ENCODE measurements at places on chromosomes 1 and 21. TPM values are rescaled to one million over a fixed set of nuclear protein-coding genes. Genes with fewer than 3 reads are reported as not detected.

DNA sequence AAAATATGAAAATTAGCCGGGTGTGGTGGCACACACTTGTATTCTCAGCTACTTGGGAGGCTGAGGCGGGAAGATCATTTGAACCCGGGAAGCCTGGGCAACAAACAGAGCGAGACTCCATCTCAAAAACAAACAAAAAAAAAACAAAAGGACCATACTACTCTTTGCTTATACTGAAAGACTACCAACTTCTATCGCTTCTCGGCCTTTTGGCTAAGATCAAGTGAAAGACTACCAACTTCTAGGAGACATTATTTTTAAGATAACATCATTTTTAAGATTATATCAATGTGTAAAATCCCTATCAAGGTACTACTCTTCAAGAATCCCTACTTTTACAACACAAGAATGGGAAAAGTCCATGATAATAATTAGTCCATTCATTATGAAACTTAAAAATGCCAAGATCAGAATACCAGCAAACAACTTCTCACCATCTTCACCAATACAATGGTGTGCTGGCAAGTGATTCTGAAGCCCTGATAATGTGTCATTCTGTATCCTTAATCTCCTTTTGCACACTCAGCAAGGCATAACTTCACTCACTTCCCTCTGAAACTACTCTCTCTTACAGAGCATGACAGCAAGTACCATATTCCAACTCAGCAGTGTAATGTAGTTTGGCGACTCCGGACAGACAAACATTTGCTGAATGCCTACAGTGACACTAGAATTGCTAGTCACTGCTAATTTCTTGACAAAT, 1.7 kb downstream of the PTP4A2 start:
- DNase-seq: peak; percentile 54

- DNase-seq: no peak
Observed at GRCh38 chr1:231576804-231577718, 48.6 kb downstream of the TSNAX start.

GRCh38 chr1:177209357-177209756, 38.6 kb downstream of the BRINP2 start:
- peak; percentile 81 for DNase-seq

GRCh38 chr1:147241934-147242448, 493 bp upstream of the CHD1L start:
- DNase-seq: no peak

- no peak for DNase-seq
Observed at GRCh38 chr1:227900571-227901051, 47.1 kb downstream of the WNT9A start.

DNA sequence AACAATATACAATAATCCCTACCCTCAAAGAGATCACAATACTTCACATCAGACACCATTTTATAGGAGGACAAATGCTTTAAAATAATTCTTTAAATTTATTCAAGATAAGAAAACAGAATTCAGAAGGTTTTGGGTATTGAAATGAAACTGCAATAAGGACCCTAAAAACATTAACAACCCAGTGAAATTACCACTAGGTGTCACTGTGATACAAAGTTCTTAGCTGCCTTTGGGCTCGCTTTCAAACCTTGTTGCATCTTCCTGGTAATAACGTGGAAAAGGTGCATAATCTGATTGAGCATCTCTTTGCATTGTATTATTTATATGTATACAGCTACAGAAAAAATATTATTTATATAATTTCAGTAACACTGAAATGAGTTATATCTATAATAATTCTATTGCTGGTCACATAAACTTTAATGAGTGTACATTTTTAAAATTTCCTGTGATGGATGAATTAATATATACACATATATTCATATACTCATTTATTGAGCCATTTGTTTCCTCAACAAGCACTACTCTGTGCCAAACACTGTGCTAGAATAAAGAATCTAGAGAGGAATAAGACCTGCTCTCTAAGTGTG, 185.2 kb downstream of the FAF1 start:
- peak; percentile 71 for DNase-seq

GRCh38 chr1:164423136-164423535, 135.8 kb upstream of the PBX1 start:
- no peak for DNase-seq

DNA sequence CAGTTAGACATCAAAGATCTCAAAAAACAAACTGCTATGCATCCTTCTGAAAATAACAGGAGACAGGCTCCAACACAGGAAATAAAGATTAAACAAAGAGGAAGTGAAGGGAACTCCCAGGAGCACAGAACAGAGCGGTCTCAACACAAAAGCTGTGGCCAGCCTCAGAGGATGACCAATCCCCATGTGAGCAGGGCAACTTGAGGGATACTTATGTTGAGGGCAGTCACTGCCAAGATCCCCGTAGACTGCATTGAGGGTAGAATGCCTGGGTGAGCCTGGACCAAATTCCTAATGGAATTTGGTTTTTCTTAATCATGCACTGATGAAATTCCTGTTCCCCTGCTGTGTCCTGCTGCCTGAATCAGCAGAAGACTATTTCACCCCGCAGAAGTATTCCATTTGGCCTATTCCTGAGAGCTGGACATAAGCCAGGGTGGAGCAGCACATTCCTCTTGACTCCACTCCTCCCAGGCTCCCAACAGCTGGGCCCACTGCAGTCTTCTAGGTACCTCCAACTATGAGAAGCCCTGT, 49.0 kb downstream of the JAK1 start:
- peak; percentile 71 for DNase-seq

DNA sequence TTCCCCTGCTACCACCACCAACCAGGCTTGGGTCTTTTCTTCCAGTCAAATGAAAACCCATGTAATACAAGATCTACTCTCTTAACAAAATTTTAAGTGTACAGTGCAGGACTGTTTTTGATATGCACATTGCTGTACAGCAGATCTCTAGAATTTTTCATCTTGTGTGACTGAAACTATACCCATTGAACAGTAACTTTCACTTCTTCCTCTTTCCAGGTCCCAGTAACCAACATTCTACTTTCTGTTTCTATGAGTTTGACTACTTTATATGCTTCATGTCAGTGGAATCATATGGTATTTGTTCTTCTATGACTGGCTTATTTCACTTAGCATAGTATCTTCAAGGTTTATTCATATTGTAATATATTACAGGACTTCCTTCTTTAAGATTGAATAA, 45.3 kb upstream of the PLPPR4 start:
- no peak for DNase-seq

DNA sequence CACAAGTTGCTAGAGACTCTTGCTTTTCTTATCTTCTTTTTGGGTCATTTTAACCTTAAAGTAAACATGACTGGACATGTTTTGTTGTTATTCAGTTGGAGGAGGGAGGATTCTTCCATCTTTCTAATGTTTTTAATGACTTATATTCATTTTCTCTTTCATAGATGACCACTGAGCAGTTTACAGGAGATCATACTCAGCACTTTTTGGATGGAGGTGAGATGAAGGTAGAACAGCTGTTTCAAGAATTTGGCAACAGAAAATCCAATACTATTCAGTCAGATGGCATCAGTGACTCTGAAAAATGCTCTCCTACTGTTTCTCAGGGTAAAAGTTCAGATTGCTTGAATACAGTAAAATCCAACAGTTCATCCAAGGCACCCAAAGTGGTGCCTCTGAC, 11.9 kb downstream of the DYRK3 start:
- DNase-seq: no peak

DNA sequence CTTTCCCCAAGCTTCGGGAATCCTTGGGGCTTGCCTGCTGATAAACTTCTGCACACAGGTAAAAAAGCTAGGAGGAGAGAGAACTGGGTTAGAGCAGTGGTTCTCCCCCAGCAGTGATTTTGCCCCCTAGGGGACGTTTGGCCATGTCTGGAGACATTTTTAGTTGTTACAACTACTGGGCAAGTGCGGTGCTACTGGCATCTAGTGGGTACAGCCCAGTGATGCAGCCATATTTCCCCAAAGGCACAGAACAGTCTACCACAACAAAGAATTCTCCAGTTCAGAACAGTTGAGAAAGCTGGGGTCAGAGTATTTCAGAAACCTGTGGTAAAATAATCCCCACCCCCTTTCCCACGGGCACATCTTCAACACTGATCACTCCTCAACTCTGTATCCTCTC, 41.3 kb downstream of the LRRC71 start:
- DNase-seq: no peak

DNA sequence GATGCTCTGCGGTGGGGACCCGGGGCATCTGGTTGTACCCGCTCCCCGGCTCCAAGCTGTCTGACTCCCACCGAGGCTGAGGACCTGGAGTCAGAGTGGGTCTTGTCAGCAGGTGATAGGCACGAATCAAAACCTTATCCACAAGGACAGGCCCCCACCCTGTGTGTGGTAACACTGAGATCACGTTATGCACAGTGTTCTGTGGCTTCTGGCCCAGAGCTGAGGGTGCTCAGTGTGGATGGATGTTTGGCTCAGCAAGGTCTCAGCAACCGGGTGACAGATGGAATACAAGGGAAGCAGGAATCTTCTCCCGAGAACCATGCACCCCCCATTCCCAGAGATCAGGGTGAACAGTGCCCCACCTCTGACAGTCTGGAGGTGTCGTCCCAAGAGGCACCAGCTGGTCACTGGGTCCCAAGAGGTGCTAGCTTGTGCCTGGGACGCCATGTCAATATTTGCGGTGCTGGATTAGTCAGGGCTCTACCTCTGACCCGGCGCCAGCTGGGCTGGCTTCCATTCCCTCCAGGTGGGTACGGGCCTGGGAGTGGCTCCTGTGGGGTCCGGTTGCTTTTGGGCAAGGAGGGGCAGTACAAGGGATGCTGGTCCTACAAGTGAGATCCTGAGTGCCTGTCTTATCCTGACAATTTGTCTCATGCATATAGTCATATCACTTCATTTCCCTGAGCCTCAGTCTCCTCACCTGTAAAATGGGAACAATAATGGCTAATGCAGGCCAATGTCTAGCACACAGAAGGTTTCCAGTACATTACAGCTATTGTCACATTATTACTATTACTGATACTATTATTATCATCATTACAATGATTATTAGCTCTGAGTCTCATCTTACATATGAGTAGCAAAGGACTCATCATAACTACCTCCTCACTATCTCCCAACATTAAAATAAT, 957 bp downstream of the CAPN9 start:
- no peak for DNase-seq

DNA sequence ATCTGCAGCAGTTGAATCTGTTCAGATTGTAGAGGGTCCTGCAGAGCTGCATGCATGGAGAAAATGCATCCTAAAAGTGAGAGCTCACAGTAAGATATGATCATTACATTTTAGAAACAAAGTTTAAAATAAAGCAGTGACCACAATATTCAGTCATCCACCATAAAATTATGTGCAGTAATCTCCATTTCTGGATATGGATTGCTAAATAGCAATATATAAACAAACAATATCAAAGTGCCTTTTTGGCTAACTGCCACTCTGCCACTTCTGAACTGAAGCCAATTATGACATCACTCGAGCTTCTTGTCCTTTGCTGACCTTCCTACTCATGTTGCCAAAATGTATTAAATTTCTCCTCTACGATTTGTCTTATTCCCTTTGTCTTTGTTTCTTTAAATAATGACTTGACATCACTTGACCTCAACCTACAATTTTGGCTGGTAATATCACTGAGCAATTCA, 262.0 kb upstream of the CXADR start:
- peak; percentile 12 for DNase-seq

DNA sequence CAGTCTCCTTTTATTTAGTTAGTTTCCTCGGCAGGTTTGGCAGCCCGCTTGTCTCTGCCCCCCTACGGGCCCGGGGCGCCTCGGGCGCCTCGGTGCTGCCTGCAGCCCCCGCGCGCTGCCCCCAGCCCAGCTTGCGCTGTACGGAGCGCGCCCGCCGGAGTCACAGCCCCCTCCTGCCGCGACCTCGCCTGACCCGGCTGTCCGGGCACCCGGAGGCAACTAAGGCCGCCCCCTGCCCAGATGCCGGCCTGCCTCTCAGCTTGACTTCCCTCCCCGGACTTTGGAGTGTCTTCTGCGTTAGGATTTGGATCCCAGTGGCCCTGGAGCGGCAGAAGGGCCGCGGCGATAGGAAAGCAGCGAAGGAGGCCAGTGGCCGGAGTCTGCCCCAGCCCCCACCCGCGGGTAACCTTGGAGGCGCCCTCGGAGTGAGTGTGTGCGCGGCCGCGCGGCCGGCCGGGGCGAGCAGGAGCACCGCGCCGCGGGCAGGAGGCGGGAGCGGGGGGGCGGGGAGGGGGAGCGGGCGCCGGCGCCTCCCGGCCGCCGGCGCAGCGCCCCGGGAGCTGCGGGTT, 7.6 kb downstream of the CDKN2C start:
- DNase-seq: peak; percentile 57

DNA sequence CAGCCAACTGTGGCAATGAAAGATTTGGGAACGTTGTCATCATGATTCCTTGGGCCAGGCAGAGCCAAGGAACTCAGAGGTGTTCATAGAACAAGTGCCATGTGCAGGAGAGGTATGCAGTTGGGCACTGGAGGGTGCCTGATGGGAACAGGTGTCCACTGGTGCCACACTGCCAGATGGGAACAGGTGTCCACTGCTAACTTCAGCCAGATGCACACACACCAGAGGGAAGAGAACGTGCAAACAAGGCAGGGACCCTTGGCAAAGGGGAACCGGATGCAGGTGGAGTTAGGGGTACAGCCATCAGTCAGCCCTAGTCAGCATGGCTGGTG, 13.5 kb downstream of the OLFML2B start:
- peak; percentile 48 for DNase-seq

DNA sequence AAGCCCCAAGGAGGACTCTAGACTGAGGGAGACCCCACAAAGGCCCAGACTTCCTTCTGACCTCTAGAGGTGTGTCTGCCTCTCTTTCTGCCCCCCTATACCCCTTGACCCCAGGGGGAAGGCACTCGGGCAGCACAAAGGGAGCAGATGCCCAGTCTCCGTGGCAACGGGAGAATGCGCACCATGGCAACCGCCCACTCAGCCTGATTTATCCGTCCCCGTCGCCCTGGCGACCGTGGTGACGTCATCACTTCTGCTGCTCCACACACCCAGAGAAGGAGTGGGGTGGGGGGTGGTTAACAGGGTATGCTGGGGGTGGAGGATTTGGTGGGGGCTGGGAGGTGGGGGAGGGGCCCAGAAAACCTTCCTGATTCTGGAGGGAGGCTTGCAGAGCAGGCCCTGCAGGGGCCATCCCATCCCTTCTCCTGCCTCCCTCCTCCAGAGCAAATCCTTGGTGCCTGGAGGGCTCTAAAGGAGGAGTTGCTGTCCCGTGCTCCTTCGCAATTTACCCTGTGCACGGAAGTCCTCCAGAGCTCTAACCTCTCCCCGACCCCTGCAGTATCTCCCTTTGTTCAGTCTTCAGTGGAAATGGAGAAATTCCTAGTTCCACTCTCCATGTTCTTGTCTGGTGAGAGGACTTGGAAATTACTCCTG, 6.3 kb downstream of the CELF3 start:
- peak; percentile 23 for DNase-seq

GRCh38 chr1:6732942-6733341, 31.3 kb upstream of the DNAJC11 start:
- no peak for DNase-seq

GRCh38 chr21:25791319-25791718, 56.5 kb downstream of the GABPA start:
- DNase-seq: no peak

- peak; percentile 75 for DNase-seq
Observed at GRCh38 chr21:26941421-26941820, 25.5 kb downstream of the ADAMTS5 start.

- peak; percentile 78 for DNase-seq
Observed at GRCh38 chr1:95013950-95014574, 58.7 kb downstream of the ALG14 start.

ADAMTS1 gene
- total RNA-seq: 13.4 TPM

MIXL1 gene
- 0.27 TPM for total RNA-seq

IGSF9 gene
- total RNA-seq: 0.13 TPM

FNDC5 gene
- total RNA-seq: 155 TPM

USH2A gene
- total RNA-seq: 0.40 TPM

ETV3L gene
- total RNA-seq: not detected

HSD3B1 gene
- 0.53 TPM for total RNA-seq

FCAMR gene
- total RNA-seq: not detected

EFNA1 gene
- total RNA-seq: 15.3 TPM

C8B gene
- total RNA-seq: not detected

MAP3K21 gene
- 0.18 TPM for total RNA-seq

RGS1 gene
- 3.0 TPM for total RNA-seq

PDC gene
- total RNA-seq: not detected
